ENCODE measurements at places on chromosomes 7 and 10.
A peak's percentile ranks its signal among the peaks of the same experiment; 100 is the strongest.

DNA sequence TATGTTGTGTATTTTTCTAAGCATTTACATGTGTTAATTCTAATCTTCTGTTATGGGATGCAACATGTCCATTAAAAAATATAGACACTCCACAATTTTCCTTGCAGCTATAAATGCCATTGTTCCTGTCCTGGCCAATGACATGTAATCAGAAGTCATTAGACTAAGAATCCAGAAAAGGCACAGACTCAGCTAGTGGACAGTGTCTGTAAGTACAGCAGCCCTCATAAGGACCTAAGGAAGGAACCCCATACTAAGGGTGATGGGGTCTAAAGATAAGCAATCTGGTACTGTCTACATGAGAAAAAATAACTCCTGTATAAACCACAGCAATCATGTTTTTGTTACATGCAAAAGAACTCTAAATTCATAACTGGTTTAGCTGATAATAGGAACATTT lies 115.9 kb downstream of the GPR85 start:
- DNase-seq: no peak

- DNase-seq: no peak
Observed at GRCh38 chr10:133325440-133326222, 11.1 kb downstream of the CALY start.

GRCh38 chr10:112951359-112952281 lies 1.6 kb downstream of the TCF7L2 start:
- peak; percentile 76 for DNase-seq

- no peak for DNase-seq
Observed at GRCh38 chr7:15920953-15921352, 234.5 kb upstream of the MEOX2 start.

DNA sequence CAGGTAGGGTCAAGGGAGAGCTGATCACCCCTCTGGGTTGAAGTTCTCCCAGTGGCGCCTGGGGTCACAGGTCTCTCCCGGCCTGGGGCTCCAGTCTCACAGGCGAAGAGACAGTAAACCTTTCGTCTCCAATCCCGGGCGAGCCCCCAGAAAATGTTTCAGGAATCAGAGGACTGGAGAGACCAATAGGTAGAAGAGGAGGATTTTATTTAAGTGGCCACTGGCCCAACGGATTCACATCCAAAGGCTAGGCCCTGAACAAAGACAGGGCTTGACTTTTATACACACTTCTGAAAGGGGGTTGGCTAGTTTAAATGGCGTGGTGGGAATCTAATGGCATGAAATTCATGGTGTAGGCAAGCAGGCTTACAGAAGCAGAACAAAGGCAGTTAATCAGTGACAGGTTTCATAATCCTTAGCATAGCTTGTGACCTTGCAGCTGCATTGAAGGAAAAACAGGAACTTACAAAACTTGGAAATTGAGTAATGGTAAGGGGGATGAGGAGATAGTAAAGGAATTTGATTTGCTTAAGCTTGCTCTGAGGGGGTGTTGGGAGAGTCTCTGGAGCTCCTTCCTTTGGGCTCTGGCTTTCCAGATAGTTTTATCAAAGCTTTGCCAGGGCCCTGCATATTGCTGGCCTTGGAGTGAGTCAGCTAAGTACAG lies 105.5 kb downstream of the TRIM24 start:
- peak; percentile 62 for DNase-seq

GRCh38 chr10:67772894-67773511 lies 65.0 kb downstream of the DNAJC12 start:
- DNase-seq: peak; percentile 0

DNA sequence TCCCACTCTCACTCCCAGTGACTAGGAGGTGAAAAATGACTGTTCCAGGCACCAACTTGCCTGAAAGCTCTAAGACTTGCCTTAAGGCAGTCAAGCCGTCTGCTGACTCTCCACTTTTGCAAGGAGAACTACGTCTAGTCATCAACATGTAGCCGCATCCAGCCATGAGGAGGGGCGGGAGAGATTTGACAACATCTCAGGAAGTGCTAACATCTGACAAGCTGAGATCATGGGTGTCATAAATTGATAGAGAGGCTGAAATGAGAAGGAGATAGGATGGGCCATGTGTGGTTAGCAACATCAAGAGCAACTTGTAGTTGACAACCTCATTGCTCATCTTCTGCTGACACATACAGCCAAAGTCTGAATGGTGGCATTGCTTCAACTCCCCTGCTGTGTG lies 9.0 kb upstream of the TBXAS1 start:
- no peak for DNase-seq

DNA sequence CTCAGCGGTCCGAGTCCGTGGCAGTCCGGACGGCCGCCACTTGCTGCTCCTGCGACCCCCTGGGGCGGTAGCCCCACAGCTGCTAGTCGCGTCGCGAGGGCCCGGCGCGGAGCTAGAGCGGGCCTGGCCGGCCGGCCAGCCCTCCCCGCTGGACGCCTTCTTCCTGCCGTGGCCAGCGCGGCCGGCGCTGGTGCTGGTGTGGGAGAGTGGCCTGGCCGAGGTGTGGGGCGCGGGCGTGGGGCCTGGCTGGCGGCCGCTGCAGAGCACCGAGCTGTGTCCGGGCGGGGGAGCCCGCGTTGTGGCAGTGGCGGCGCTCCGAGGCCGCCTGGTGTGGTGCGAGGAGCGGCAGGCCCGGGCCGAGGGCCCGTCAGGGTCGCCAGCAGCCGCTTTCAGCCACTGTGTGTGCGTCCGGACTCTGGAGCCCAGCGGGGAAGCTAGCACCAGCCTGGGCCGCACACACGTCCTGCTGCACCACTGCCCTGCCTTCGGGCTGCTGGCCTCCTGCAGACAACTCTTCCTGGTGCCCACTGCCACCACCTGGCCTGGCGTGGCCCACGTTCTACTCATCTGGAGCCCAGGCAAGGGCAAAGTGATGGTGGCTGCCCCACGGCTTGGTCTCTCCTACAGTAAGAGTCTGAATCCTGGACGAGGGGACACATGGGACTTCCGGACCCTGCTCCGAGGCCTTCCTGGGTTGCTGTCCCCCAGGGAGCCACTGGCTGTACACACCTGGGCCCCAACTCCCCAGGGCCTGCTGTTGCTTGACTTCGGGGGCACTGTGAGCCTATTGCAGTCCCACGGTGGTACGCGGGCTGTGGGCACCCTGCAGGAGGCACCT lies 631 bp downstream of the HPS6 start:
- DNase-seq: peak; percentile 5

DNA sequence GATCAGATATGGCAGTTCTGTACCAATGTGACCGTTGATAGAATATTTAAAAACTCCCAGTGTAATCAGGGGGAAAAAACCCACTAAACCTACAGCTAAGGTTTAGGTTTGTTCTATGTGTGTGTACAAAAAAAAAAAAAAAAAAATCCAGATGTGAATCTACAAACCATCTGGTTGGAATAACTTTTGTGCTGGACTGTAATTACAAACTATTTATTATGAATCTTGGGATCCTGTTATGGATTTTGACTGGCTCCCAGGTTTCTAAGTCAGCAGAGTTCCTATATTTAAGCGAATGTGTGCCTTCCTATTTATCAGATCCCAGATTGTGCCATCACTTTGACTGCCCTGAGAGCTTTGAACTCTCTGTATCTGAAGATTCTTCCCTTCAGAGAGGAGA lies 29.1 kb downstream of the BMPER start:
- no peak for DNase-seq

DNA sequence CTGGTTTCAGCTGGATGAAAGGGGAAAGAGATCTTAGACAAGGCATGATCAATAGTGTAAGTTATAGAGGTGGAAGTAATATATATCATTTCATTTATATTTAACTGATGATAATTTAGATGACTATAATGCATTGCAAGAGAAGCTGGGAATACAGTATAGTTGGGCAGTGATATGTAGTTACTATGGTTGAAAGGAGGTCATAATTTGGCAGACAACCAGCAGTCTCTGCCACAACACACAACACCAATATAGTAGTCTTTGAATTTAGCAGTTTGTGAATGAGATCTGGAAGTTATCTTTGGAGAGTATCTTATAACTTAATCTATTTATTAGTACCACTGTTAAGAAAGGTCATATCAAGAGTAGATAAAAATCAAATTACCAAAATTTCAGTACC lies 39.9 kb downstream of the TAX1BP1 start:
- DNase-seq: no peak

DNA sequence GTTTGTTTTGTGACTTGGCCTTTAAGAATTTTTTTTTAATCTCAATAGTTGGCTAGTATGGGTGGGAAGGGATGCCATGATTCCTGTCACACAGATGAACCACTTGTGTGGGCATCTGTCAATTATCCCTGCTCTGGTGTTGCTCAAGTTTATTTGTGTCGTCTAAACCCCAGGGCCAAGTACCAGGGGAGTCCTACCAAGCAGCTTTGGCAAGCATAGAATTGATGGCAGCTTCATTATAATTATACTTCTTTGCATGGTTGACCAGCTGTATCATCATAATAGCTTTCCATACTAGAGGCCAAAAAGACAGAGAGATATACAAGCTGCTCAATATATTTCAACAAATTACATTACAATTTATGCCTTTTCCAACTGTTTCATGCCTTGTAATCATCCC lies 30.4 kb downstream of the SUGCT start:
- DNase-seq: no peak

- no peak for DNase-seq
Observed at GRCh38 chr10:129851941-129852640, 112.0 kb downstream of the EBF3 start.

GRCh38 chr7:81111781-81112540 lies 193.1 kb upstream of the SEMA3C start:
- peak; percentile 19 for DNase-seq

GRCh38 chr10:17622061-17622460 lies 4.9 kb upstream of the HACD1 start:
- DNase-seq: no peak

- DNase-seq: no peak
Observed at GRCh38 chr10:85983051-85983450, 383.5 kb downstream of the GRID1 start.

GRCh38 chr10:62175251-62175650 lies 93.4 kb downstream of the RTKN2 start:
- no peak for DNase-seq

- no peak for DNase-seq
Observed at GRCh38 chr10:103797857-103798256, 57.5 kb downstream of the SH3PXD2A start.

DNA sequence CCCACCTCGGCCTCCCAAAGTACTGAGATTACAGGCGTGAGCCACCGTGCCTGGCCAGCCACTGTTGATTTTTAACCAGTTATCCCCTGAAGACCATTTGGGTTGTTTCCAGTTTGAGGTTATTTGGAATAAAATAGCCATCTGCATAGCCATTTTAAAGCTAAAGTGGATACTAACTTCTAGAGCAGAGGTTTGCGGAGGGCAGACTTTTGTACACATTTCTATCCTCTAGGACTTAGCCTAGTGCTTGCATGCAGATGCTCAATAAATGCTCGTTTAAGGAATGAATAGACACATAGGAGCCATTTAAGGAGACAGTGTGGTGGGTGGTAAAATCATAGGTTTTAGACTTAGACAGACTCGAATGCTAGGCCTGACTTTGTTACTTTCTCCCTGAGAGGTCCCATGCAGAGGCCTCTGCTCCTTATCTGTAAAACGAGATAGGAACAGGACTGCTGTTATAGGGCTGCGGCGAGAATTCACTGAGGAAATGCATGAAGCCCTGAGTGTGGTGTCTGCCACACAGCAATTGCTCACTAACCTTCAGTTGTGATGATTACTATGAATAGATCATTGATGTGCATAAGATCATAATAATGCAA lies 75.9 kb downstream of the PFKFB3 start:
- DNase-seq: peak; percentile 33

- DNase-seq: no peak
Observed at GRCh38 chr10:130489891-130490290, 353.7 kb downstream of the GLRX3 start.

- DNase-seq: no peak
Observed at GRCh38 chr10:79316671-79317431, 30.4 kb upstream of the PPIF start.

DNA sequence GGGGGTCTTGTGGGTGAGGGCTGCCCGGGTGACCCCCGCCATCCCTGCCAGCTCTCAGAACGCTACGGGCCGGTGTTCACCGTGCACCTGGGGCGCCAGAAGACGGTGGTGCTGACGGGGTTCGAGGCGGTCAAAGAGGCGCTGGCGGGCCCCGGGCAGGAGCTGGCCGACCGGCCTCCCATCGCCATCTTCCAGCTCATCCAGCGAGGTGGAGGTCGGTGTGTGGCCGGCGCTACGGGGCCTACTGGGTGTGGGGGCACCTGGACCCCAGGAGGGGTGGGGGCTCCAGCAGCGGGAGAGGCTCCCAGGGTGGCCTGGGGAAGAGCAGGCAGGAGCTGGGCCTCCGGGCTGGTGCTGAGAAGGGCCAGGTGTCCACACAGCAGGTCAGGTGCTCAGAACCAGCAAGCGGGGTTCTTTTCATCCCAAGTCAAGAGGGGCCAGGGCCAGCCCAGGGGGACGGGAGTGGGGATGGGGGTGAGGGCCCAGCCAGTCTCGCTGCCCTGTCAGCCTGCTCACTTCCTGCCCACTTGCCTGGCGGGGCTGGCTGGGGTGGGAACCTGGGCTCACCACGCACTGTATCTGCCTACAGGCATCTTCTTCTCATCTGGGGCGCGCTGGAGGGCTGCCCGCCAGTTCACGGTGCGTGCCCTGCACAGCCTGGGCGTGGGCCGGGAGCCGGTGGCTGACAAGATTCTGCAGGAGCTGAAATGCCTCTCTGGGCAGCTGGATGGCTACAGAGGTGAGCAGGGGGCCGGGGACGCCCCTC lies 1.6 kb downstream of the CYP2W1 start:
- no peak for DNase-seq

DNA sequence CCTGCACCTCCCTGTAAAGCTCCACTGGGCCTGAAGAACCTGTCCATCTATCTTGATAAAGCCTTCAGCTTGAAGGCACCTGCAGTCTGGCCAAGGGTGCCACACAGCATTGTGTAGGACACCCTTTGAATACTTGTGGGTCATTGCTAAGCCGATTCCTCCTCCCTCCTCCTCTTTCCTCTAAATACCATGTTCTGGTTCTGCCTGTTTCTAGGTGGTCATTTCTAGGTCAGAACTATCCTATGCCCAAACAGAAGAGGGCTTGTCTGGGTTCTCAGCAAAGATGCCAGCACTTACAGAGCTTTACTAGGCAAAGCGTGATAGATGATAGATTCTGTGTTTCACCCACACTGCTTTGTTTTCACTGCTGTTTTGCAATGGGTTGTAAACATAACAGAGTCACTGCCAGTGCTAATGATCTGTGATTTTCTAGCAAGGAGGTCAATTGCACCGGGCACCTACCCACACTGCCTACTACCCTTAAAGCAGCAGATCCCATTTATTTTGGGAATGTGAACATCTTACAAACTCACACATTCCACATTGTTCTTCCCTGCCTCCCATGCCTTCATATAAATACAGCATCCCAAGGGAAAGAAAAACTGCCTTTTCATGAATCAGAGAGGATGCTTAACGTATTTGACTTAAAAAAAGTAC lies 279.1 kb upstream of the PITRM1 start:
- no peak for DNase-seq

- DNase-seq: peak; percentile 13
Observed at GRCh38 chr7:133829336-133829897, 297.7 kb upstream of the LRGUK start.

GRCh38 chr7:100983451-100984187 lies 14.3 kb downstream of the MUC12 start:
- peak; percentile 36 for DNase-seq

GRCh38 chr10:7480742-7481367 lies 70.0 kb upstream of the SFMBT2 start:
- DNase-seq: no peak

Data from brain microvascular endothelial cell (primary cell).